Endothelial cell (in vitro differentiated cells): ENCODE measurements at places on chromosomes 16 and 17. TPM values are rescaled to one million over a fixed set of nuclear protein-coding genes. Genes with fewer than 3 reads are reported as not detected.

GRCh38 chr17:35241520-35241919, 1.4 kb upstream of the SLFN5 start:
- DNase-seq: no peak

The FBXO39 gene
- total RNA-seq: not detected

- DNase-seq: no peak
These were observed 24.9 kb downstream of the MRTFB start for GRCh38 chr16:14095883-14096551.

- DNase-seq: no peak
These were observed 143.2 kb upstream of the CDH5 start for GRCh38 chr16:66223176-66223780.

DNA sequence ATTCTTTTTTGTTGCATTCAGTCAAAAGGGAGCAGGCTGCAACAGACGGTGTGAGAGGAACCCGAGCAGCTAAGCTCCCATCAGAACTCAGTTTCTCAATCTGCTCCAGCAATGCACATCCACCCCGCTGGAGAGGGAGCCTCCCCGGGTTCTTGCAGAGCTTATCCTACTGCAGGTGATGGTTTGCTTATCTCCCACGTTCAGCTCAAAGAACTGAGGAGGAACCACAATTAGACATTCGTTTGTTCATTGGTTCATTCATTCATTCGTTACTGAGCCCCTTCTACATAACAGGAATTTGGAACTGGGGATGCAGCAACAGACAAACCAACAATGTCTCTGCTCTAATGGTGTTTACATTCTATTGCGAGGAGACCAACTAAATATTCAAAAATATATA, 22.2 kb upstream of the ALOX15 start:
- no peak for DNase-seq

DNA sequence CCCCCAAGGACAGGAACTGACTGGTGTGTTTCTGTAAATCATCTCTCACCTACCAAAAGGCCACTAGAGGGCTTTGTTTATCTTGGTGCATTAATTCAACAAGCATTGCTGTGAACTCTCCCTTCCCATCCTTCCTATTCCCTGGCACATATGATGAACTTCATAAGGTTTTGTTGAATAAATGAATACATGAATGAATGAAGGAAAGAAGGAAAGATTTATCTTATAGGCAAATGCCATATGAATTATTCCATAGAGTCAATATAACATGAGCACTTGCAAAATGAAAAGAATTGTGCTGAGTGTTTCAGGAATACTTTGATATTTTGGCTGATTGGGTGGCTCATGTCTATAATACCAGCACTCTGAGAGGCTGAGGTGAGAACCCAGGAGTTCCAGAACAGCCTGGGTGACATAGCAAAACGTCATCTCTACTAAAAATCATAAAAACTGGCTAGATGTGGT, 4.3 kb downstream of the SPDYE4 start:
- no peak for DNase-seq
